NCI-H1105 treated with DMSO at 0.1 percent for 48 hours (cell line): ENCODE measurements at places on chromosomes 3 and 15.

GRCh38 chr3:66532613-66533012 is 31.8 kb upstream of the LRIG1 start:
- DNase-seq: no peak

- no peak for DNase-seq
Observed at GRCh38 chr3:60579734-60580133, 671.5 kb downstream of the FHIT start.

DNA sequence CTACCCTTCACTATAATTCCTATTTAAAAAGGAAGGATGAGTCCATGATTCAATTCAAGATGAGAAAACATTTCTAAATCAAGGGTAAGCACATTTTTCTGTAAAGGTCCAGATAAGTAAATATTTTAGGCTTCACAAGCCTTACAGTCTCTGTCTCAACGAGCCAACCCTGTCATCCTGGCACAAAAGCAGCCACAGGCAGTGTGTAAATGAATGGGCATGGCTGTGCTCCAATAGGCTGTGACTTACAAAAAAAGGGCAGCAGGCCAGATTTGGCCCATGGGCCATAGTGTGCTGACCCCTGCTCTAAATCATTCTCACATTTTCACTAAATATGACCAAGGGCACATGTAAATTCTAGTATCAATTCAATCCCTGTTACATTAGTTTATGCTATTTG is 200.4 kb downstream of the WNT5A start:
- DNase-seq: no peak

GRCh38 chr15:59999612-60000112 is 4.4 kb upstream of the FOXB1 start:
- peak; percentile 17 for DNase-seq

- DNase-seq: no peak
Observed at GRCh38 chr3:28615971-28616370, 267.3 kb upstream of the AZI2 start.

- DNase-seq: no peak
Observed at GRCh38 chr15:57534281-57534680, 57.4 kb upstream of the MYZAP start.

DNA sequence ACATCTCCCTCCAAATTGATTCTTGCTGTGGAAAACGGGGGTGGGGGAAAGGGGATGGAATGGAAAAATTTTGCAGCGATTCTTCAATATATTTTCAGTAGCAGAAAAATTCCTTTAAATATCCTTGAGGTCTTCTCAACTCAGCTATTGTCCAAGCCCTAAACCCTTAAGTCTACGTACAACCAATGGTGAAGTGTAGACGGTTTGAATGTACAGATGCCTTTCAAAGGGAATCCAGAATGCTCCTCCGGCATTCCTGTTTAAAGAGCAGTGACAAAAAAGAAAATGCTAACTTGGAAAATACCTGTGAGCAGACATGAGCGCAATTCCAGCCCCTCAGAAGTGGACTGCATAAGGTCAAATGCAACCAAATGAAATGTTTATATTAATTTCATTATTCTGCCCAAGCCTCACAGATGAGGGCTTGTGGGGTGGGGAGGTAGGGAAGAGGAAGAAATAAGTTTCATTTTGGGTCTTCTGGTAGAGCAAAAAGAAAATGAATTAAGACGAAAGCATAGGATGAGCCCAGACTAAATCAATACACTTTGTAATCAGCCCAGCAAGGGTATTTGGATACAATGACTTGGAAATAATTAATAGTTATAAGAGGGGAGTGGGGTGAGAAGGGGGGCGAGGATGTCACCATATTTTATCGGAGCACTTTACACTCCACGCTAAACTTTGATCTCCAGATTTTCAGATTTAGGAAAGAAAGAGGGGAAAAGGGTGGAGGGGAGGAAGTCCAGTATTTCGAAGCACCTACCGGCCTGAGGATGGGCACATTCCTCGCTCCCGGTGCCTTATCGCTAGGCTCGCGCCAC is 2.7 kb downstream of the FOXP1 start:
- no peak for DNase-seq

- DNase-seq: no peak
Observed at GRCh38 chr15:71747128-71748083, 62.9 kb upstream of the NR2E3 start.

GRCh38 chr15:71338827-71339542 is 223.7 kb downstream of the THSD4 start:
- DNase-seq: no peak

- no peak for DNase-seq
Observed at GRCh38 chr3:150737874-150738679, 24.9 kb downstream of the SIAH2 start.

DNA sequence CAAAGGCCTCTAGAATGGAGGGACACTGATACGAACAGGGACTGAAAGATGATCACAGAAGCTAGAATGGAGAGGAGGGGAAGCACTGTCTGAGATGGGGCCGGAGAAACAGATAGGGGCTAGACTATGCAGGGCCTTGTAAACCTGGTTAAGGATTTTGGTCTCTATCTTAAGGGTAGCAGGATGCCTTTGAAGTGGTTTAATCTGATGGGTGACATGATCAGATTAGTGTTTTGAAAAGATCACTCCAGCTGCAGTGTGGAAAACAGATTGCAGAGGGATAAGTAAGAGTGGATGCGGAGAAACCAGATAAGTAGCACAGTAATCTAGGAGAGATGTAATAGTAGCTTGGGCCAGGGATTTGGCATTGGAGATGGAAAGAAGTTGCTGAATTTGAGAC is 108.1 kb downstream of the RSRC1 start:
- no peak for DNase-seq

GRCh38 chr3:146189519-146190173 is 28.7 kb upstream of the PLOD2 start:
- peak; percentile 82 for DNase-seq

DNA sequence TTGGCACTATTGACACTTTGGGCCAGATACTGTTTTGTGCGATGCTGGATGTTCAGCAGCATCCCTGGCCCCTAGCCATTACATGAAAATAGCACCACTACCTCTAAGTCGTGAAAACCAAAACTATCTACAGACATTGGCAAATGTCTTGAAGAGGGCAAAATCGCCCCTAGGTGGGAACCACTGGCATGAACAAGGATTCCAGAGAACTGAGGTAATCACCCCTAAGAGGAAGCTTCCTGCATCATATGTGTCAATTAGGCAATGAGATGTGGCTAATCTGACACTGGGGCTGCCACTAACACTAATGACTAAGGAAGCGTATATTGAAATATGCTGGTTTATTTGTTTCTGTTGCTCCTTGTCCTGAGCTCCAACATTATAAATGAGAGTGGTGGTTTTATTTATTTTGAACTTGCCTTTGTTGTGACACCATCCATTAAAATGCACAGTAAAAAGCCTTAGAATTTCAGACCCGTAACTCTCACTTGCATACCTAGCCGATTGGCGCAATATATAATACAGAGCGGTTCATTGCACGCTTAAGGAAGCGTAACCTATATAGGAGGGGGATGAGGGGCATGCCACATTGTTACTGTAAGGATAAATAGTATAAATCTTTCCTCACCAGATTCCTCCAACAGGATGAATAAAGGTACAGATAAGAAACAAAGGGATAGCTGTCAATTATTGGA is 299.8 kb upstream of the CNTN4 start:
- no peak for DNase-seq

DNA sequence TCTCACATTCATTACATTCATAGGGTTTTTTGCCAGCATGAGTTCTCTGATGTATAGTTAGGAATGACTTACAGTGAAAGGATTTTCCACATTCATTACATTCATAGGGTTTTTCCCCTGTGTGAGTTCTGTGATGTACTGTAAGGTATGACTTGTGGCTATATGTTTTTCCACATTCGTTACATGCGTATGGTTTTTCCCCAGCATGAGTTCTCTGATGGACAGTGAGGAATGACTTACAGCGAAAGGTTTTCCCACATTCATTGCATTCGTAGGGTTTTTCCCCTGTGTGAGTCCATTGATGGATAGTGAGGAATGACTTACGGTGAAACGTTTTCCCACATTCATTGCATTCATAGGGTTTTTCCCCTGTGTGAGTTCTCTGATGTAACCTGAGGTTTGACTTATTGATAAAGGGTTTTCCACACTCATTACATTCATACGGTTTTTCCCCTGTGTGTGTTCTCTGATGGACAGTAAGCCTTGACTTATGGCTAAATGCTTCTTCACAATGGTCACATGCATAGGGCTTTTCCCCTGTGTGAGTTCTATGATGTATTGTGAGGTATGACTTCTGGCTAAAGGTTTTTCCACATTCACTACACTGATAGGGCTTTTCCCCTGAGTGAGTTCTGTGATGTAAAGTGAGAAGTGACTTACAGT is 47.4 kb downstream of the ZNF717 start:
- DNase-seq: no peak

- peak; percentile 20 for DNase-seq
Observed at GRCh38 chr15:68383161-68384074, 48.5 kb downstream of the ITGA11 start.

DNA sequence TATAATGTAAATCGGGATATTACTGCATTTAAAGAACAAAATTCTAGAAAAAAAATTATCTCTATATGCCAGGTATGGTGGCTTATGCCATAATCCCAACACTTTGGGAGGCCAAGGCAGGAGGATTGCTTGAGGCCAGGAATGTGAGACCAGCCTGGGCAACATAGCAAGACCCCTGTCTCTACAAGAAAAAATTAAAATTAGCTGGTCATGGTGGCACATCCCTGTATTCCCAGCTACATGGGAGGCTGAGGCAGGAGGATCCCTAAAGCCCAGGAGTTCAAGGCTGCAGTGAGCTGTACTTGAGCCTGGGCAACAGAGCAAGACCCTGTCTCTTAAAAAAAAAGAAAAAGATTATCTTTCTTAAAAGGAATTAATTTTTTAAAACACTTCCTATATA is 12.8 kb downstream of the SENP7 start:
- no peak for DNase-seq

DNA sequence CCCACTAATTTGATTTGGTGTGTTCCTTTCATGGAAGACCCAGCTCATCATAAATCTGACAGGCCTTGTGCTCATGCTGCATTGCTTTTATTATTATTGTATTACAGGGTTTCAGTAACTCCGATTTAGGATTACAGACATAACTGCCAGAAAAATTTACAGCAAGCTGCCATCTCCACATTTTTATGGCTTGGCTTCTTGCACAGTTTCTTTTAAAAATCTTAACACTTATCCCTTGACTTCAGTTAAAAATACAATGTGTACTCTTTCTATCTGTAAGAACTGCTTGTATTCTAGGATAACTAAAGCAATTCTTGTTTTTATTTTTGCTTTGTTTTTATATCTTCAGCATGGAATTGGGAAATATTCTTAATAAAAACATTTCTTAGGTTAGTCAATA is 612.2 kb downstream of the DIPK2A start:
- DNase-seq: no peak

DNA sequence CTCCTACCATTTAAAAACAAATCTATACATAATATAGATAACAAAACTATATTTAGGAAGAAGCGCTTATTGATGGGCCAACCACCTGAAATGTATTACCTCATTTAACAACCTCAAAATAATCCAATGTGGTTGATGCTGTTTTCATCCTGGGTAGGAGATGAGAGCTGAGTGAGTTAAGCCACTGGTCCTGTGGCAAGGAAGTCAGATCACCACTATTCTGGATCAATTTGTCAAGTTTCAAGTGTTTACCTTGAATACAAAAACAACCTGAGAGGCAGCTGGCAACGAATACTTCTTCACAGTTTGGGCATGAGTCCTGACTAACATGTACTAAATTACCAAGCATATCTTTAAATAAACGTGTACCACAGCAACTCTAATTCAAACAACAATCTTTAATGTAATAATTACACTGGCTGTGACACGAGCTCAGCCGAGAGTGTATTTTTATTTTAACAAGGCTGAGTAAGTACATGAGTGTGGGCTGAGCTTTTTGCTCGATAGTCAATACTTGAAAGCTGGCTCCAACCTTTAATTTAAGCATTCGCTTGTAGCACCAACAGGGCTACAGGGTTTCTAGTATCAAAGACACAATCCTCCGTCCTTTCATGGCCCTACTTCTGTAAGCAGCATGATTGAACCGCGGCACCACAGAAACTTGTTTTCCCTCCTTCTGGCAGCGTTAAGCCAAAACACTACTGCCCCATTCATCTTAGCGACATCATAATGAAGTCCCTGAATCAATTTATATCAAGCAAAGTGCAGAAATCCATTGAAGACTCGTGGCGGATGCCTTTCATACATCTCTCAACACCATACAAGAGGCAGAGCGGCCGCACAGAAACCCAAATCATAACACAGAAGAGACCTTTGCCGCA is 93.8 kb upstream of the ICE2 start:
- peak; percentile 94 for DNase-seq

DNA sequence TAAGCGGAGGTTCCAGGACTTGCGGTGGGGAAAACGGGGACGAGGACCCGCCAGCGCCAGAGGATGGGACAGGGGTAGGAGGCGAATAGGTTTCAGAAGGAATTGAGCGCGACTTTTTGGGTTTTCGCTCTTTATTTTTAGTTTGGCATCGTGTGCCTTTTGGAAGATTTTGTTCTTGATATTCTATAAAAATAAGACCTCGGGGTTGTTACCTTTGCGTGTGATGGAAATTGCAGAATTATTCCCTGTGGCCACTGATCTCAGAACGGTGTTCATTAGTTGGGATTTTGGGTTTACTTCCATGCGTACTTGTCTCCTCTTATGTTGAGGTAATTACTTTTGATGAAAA is 453 bp upstream of the CCDC14 start:
- DNase-seq: no peak

DNA sequence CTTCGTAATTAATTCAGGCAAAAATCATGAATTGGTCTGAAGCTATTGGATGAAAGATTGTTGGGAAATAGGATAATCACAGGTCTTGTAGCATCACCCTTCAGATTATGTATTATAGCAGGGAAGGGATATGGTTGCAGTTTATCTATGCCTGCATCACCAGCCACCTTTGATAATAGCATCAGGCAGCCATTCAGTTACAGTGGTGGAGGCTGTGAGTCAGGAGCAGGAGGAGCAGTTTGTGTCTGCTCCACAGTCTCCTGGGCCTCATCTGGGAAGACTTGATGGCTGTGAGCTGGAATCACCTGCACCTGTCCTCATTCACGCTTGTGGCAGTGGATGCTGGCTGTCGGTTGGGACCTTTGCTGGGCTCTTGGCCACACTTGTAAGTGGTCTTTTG is 104.3 kb upstream of the PLXNA1 start:
- no peak for DNase-seq

DNA sequence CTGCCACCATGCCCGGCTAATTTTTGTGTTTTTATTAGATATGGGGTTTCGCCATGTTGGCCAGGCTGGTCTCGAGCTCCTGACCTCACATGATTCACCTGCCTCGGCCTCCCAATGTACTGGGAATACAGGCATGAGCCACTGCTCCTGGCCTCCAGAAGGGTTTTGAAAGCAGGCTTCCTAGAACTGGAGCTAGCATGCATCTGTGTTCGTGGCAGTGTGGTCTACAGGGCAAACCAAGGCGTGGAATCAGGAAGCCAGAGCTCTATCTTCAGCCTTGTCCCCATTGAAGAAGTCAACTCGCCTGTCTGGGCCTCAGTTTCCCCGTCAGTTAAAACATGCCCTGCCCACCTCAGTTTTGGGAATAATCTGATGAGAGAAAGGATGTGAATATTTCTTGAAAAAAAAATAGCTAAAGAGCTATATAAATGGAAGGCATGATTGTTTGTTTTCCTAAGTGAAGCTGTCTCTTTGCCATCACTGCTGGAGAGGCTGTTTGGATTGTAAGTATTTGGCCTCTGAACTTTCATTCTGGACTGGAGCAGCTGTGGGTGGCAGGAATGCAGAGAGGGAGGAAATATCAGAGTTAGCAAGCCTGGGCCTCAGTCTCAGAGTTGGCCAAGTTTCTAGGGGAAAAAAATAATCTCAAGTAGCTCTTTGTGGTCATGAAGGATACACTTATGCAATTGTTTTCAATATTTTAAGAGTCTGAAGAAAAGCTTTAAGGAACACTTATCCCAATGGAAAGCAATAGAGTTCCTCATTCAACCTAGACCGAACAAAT is 36.5 kb upstream of the UACA start:
- no peak for DNase-seq

GRCh38 chr3:172036541-172037215 is 2.7 kb upstream of the FNDC3B start:
- no peak for DNase-seq
